ENCODE measurements at places on chromosomes 11 and 22.
A peak's percentile ranks its signal among the peaks of the same experiment; 100 is the strongest.

DNA sequence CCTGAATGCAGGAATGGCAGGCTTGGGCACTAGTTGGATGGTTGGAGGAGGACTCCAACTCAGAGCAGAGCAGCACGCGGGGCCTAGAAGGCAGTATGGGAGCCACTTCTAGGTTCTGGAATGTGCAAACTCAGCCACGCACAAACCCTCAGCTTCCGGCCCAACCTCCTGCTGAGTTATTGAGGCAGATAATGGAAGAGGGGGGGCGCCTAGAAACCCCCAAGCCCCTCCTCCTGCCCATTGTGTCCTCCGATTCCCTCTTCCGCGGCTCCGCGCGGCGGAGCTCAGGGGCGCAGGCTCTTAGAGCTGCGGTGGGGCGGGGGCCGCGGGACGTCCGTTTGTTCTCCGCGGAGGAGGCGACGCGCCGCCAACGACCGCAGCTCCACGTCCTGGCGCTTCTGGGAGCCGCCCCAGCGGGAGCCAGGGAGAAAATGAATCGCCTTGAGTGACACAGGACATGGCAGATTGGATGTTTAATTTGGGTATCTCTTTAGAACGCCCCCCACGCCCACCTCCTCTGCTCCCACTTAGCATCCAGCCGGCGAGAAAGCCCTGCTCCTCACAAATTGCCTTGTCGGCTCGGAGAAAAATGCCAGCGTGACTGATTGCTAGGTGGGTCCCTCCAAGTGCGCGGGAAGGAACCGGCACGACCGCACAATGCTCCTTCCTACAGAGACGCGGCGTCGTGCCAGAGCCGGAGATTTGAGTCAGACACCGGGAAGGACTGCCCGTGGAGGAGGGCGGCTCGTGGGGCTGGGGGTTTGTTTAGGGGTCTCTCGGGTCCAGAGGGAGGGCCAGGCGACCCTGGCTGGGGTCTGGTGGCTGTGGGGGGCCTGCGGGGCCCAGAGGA is 144.6 kb downstream of the NECTIN1 start:
- DNase-seq = peak; percentile 61

- no peak for DNase-seq
Observed at GRCh38 chr11:96222102-96222501, 120.9 kb downstream of the MAML2 start.

DNA sequence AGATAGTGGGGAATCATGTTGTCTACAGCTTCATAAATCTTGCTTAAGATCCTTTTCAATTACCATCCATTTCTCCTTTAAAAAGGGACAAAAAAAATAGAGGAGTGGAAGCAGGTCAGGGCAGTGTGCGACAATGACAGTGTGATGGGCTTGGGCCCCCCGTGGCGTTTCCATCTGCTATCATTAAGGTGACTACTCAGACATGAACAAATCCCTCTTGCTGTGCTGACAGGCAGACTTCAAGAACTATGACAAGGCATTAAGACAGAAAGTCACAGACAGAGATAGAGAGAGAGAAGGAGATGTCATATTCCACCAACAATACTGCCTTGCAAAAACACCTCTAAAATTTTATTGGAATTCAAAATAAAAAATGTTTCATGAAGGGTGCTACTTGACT is 263.2 kb downstream of the DCDC1 start:
- no peak for DNase-seq

- DNase-seq = peak; percentile 12
Observed at GRCh38 chr11:69452206-69452987, 29.1 kb upstream of the LINC01488 start.

DNA sequence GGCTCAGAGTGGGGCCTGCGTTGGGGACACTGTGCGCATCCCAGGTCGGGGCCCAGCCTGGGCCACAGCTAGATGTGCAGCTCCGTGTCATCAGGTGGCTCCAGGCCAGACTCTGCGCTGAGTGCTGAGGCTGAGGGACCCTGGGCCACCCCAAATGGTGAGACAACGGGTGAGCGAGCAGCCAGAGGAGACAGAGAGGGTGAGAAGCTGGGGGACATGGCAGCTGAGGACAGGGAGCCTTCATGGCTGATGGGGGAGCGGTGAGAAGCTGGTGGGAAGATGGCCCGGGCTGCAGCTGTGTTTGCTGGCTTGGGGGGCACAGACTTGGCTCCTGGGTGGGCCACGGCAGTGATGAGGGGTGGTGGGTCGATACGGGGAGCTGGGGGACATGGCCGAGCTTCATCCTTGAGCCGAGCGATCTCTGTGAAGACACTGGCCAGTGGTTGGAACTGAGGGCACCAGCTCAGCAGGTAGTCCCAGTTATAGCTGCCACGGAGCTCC is 2.5 kb upstream of the TPP1 start:
- no peak for DNase-seq

DNA sequence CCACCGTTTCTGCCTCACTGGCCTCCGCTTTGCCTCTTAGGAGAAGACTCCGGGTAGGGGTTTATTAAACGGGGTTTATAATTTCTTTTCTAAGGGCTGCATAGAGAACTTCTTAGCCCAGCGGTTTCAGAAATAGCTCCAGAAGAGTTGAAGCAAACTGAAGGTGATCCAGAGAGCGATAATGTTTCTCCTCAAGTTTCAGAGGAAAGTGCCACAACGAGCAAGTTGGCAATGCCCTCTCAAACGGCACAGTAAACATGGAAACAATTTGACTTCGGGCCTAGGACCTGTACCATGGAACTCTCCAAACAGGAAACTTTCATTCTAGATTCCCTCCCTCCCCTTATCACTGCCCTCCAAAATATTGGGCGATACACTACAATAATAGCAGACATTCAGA is 1.0 kb downstream of the ADSL start:
- DNase-seq = no peak

GRCh38 chr11:67400942-67401494 is 640 bp downstream of the PPP1CA start:
- peak; percentile 57 for DNase-seq

Measured in Right ventricle myocardium superior (tissue), 1 donor.